ENCODE measurements at places on chromosomes 6 and 20.

GRCh38 chr6:43335469-43335868, 26.8 kb upstream of the CRIP3 start:
- DNase-seq = no peak

DNA sequence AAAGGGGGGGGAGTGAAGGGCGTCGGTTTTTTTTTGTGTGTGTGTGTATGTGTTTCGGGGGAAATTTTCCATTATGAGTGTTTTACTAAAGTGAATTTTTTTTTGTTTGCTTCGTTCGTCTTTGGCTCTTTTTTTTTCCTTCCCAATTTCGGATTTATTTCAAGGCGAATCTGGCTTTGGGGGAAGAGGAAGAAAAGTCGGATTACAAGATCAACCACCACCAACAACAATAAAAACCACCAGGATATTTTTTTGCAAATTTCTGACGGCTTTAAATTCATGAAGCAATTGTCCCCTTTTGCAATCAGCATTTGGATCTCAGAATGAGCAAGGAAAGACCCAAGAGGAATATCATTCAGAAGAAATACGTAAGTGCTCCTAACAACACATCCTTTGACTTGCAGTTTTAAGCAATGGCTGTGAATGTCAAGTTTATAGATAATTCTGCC, 372 bp downstream of the JARID2 start:
- no peak for DNase-seq

- DNase-seq = no peak
Measured at GRCh38 chr6:21158873-21159272, 434.7 kb upstream of the SOX4 start.

DNA sequence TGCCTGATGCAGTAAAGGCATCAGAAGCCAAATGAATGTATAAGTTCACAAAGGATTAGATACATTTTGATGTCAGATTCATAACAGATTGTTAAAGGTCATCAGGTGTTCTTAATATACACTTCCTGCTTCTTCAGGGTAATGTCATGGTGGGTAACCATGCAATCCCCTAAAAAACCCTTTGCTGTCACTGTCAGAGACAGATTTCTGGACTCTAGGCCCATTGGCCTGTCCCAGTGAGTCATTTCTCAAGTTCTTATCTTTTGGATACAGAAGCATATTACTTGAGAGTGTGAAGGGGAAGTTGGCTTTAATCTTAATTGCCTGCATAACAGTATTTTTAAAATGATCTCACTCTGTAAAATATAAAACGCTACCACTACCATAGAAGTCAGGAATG, 895.6 kb upstream of the MAP3K7 start:
- no peak for DNase-seq

DNA sequence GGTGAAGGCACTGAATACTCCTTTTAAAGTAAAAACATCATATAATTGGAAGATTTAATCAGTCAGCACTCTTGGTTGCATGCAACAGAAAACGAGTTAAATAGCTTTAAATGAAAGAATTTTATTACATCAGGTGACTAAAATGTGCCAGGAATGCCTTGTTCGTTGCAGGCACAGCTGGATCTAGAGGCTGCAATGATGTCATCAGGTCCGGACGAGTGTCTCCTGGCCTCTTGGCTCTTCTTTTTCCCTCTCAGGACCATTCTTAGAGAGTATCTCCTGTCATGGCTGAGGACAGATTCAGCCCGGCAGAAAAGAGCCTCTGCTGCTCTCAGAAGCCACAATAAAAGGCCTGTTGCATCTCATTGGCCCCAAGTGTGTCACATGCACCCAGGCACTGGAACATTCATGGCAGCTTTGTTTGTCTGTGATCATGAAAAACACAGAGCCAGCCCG, 510.7 kb upstream of the SULF2 start:
- no peak for DNase-seq

DNA sequence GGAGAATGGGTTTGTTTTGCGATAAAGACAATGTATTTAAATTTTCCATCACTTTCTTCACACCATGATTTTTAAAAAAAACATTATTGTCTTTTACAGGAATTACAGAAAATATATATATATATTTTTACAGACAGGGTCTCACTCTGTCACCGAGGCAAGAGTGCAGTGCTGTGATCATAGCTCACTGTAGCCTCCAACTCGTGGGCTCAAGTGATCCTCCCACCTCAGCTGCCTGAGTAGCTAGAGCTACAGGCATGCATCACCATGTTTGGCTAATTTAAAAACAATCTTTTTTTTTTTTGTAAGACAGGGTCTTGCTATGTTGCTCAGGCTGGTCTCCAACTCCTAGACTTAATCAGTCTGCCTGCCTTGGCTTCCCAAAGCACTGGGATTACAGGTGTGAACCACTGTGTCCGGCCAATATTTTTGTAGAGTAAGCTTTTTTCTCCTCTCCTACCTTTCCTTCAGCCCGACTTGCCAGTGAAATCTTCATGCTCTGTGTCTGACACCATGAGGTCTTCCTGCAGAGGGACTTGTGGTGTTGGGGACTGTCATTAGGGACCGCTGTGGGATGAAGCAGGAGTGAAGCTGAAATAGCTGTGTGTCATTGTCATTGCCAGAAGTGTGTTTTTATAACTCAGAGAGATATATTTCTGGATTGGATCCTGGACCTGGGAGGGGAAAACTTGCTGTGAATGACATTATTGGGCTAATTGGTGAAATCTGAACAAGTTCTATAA, 13.2 kb downstream of the DSP start:
- DNase-seq = no peak

- no peak for DNase-seq
Measured at GRCh38 chr6:137025786-137026730, 18.7 kb downstream of the IL20RA start.

GRCh38 chr20:55173601-55174000, 698.2 kb downstream of the DOK5 start:
- no peak for DNase-seq

DNA sequence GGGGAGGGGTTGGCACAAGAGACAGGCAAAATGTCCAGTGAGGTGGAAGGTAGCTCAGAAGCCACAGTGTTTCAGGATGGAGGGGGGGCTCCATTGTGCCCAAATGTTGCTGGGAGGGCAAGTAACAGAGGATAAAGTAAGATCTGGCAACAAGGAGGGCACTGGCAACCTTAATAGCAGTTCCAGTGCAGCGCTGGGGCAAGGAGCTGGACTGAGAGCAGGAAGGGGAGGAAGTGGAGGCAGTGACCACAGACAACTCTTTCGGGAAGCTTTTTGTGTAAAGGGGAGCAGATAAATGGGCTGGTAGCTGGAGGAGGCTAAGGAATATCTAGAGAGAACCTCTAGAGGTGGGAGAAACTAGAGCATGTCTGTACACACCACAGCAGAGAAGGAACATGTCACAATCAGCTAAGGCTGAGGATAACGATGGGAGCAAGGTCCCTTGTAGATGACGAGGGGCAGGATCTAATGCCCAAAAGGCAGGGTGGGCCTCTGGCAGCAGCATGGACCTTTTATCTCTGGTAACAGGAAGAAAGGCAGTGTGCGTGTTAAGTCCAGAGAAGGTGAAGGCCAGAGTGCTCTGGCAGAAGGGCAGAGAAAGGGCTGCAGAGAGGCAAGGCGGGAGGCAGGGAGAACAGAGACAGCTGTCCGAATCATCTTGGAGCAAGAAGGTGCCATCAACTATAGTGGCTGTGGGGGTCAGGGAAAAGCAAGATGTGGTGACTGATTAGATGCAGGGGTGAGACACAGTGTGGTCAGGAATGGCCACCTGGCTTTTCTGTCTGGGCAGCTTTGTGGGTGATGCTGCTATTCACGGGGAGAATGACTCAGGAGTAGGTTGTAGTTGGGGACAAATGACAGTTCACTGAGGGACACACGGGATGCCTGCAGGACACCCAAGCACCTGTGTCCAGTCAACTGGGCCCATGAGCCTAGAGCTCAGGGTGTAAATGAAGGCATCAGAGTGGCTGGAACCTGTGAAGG, 17.4 kb downstream of the TMEM242 start:
- DNase-seq = no peak

DNA sequence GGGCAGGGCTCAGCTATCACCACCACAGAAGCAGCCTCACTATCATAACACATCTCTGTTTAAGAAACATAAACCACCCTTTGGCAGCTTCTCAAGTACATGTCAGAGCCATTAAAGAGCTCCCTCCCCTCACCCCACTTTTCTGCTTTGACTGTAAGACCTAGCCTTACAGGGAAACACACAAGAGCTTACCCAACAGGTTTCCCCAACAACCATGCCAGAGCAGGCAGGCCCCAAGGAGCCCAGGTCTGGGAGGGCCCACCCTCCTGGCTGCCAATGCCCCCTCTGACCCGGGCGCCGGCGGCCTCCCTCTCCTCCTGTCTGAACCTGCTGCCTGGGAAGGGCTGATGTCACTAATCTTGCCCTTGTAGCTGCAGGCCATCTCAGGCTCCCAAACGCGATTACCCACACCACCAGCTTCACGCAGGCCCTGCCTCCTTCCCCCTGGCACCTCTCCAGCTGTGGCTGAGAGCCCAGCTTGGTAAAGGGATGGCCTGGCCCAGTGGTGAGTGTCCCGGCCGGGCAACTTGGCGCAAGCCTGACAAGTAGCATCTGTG, 402.0 kb downstream of the MAFB start:
- DNase-seq = no peak

All from HuH-7 (cell line).